ENCODE measurements at places on chromosomes 1 and 21.

- DNase-seq: no peak
Measured at GRCh38 chr1:93178418-93178817, 1.8 kb downstream of the TMED5 start.

GRCh38 chr1:20621012-20621411 lies 12.2 kb upstream of the PINK1 start:
- DNase-seq: no peak

DNA sequence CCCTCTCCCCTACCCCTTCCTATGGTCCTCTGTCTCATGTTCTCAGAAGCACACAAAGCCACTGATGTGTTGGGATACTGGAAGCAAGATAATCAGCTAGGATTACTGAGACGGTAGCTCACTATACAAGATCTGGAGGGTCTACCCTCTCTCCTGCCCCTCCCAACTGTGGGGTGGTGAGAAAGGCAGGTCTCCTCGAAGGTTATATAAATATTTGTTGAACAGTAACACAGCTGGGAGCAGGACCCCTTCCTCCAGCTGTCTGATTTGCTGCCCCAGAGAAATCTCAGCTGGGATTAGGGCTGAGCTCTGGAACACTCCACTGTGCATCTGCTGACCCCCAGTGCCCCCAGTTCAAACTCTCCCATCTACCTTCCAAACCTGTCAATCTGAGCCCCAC lies 94.2 kb upstream of the IPO9 start:
- DNase-seq: no peak

DNA sequence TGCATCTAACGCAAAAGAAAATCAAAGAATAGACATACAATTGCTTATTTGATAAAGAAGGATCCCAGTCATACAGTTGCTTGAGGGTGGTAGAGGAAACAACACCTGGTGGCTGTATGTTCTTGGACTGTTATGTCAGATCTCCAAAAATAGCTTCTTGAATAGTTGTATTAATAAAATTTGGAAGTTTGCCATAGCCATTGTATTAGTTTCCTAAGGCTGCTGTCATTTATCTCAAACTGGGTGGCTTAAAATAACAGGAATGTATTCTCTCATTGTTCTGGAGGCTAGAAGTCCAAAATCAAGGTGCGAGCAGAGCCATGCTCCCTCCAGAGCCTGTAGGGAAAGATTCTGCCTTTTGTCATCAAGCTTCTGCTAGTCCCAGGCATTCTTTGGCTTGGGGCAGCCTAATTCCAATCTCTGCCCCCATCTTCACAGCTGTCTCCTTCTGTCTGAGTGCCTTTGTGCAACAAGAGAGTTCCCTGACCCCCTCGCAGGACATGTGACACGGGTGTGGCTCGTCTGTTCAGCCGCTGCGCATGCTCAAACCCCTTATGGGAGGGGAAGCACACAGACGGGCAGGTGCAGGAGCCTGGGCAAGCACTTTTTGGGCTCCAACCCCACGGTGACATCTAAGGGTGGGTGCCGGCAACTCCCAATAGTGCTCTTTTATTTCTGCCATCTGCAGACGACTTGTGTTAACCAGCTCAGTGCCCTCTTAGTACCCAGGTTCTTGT lies 21.7 kb upstream of the GRIK1 start:
- no peak for DNase-seq

- no peak for DNase-seq
Measured at GRCh38 chr1:209808059-209808581, 2.2 kb upstream of the IRF6 start.

DNA sequence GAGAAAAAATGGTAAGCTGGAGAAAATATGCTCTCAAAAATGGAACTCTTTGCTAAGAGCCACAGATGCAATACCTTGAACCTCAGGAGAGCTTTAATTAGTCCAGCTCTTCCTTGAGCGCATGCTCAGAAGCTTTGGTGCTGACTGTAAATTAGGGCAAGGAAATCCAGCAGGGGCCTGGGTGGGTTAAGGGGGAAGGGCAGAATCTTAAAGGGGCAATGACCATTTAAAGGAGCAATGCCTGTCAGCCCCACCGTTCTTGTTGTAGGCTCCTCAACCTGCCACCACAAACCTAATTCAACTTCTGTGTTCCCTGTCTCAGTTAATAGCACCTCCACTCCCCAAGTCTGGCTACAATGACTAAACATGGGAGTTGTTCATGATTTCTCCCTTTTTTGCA lies 6.8 kb upstream of the SLC22A15 start:
- no peak for DNase-seq

DNA sequence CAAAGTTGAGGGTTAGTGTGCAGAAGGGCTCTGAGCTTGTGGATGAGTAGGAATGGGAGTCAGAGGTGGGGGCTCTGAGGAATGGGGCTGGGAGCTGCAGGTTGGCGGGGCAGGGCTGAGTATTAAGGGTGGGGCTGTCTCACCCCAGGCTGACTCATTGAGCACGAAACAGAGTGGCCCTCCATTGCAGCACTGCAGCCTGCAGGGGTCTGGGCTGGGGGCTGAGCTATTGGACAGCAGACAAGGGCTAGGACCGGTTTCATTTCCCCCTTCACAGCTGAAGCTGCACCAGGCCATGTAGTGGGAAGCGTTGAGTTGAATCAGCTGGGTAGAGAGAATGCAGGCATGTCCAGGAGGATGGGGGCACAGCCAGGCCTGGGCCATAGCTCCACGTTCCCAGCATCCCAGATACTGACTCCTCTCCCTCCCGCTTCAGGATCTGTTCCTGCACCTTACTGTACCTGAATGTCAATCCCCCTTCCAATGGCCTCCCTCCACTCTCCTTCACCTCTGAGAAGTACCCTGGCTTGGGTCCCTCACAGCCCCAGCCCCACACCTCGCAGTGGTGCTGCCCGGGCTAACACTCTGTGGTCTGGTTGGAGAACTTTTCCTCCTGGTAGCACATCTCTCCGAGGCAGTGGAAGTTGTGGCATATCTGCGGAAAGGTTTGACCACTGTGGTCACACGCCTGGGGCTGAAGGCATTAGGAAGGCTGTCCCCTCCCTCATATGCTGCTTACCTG lies 4.4 kb upstream of the INPP5B start:
- no peak for DNase-seq

GRCh38 chr21:45845770-45846090 lies 135.8 kb upstream of the COL6A1 start:
- no peak for DNase-seq

DNA sequence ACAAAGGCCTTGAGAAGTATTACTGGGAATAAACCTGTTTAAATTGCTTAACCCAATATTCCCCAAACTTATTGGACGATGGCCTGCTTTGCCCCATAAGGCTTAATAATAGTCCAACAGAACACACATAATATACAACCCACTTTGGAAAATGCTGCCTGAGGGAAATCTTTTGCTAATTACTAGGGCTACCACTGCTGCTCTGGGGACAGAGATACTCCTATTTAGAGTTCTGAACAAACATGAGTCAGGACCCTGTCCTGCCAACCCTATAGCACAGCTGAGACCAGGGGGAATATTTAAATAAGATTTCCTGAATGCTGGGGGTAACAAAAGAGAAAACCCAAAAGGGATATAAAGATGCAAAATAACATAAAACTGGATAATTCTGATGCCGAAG lies 139.1 kb downstream of the BRINP2 start:
- DNase-seq: no peak

DNA sequence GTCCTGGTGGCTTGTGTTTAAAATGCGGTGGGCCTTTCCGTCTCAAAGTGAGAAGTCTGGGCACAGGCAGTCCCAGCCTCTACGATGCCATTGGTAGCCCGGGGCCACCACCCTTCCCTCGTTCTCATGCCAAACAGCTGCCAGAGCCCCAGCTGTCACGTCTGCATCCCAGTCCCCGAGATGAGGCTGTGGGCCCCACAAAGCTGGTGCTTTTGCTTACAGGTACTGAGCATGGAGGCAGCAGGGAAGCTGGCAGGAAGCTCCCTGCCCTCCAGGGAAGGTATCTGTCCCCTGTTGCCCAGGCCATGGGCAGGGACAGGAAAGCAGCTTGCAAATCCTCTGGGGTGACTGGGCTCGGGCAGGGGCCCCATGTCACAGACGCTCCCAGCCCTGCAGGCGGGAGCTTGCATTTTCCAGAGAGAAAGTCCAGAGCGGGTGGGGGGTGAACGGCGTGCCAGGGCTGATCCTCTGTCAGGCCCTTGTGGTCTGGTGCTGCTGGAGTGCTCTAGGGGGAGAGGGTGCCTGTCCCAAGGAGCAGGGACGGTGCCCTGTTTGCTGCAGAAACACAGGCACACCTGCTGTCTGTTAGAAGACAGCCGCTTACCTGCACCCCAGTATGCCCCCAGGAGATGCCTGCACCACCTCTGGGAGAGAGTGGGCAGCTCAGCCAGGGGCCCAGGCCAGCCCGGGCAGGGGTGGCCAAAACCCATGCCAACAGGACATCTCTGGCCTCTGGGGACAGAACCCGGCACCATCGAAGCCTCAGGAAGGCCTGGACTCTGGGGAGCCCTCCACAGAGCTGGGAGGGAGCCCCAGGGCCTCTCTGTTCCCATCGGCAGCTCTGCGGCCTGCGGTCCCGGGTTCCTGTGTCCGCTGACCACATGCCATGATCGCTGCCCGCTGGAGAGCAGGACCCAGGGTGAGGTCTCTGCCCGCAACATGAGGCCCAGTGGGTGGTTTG lies 45.9 kb downstream of the SLX9 start:
- no peak for DNase-seq

DNA sequence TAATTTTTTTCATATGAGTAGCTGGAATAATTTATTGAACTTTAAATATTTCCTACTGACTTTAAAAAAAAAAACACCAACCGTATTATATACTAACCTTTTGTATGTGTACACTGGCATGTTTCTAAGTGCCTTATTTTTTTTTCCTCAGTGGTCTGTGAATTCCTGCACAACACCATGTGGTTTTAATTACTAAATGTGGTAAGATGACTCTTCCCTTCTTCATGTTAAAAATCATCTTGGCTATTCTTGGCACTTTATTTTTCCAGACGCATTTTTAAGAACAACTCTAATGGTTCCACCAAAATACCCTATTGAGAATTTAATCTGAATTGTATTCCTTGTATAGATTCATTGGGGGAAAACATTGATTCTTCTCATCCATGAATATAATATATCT lies 28.4 kb downstream of the PPP2R5A start:
- DNase-seq: no peak

DNA sequence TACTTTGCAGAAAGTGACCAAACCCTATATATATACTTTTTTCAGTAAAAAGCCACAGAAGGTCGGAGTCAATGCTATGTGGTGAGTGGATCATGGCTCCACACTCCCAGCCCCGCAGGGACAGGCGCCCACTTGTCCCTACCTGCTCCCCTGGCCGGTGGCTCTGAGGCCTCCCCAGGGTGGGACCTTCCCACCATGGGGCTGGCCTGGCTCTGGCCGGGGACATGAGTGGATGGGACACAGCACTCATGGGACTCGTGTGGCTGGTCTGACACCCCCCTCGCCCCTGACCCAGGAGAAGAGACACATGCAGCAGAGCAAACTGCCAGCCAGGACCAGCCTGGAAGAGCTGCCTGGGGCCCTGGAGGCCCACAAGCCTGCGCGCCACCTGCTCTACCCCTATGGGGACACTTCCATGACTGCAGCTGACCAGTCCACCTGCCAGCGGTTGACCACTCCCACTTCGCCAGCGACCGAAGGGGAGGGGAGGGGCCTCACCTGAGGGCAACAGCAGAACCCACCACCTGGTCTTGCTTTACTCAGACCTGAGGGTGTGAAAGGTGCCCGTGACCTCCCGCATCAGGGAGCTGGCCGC lies 2.2 kb downstream of the SPATC1L start:
- no peak for DNase-seq

- no peak for DNase-seq
Measured at GRCh38 chr1:46767649-46768282, 31.1 kb upstream of the CYP4B1 start.

DNA sequence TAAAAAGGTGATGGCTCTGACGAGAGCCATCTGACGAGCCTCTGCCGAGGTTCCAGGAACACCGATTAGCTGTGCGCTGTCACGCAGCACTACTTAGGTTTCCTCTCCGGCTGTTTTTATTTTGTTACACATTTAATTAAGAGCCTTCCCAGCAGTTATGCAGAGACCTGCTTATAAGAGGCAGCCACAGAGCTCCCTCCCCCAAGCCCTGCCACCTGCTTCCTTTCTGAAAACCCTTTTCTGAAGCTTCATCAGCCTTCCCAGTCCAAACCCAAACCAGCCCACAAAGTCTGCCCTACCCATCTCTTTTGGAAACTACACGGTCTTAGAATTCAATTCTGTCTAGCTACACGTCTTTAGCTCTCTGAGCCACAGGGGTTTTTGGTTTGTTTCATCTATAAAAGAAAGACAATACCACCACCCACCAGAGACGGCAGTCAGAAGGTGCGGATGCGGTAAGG lies 49.1 kb downstream of the ERI3 start:
- no peak for DNase-seq

DNA sequence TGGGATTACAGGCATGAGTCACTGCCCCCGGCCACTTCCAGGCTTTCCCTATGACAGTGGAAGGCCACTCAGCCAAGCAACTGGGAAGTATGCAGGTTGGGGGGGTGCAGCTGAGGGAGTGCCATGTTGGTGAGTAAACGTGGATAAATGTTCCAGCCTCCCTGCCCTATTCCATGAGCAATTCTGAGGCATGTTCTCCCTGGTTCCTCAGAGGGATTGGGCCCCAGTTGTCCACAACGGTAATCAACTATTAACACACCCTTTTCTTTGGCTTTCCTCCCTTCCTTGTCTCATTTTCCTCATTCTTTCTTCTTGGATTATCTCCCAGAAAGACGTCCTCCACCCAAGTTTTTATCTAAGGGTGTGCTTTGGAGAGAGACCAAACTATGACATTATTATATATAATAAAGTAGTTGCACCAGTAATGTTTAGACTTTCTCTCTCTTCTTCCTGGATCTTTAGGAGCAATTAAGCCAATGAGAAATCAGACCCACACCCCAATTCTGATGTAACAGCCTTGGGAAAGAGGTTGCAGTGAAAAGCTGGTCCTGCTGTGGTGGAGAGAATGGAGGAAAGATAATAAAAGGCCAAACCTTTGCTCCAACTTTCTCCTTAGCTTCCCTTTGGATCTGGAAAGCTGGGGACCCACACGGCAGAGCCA lies 6.8 kb upstream of the SLAMF9 start:
- DNase-seq: no peak

DNA sequence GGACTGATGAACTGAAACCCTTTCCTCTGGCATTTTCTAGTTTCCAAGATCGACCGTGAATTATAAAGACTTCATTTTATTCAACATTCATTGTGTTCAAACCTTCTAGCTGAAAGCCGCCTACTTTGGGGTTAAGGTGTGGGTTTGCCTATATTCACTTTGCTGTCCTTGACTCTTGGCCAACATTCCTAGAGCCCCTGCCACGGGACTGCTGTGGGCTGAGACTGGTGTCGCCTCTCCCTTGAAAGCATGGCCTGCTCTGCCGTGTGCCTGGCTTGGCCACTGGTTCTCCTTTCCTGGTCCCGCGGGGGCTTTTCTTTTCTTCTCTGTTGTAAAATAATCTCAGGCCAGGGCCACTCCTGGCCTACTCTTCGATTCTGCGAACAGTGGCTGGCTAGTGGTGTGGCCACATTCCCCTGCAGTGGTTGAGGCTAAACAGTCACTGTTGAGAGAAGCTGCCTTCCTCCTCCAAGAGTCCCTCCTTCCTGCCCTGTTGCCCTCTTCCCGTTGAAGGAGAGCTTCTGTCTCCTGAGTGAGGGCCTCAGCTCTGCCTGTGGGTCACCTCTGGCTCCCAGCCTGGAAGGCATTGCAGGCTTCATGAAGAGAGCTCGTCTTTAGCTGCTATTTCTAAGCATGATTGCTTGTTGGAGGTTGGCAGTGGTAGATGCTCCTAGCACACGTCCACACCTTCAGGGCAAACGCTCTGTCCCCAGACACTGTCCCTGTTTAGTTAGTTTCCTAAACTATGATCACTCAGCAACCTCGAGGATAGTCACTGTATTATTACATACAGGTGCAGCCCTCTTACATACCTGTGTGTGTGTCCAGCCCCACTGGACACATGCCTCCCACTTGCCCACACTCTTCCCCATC lies 80.5 kb downstream of the GALNT2 start:
- DNase-seq: no peak
